HCT116 (cell line): ENCODE measurements at places on chromosomes 6 and 20. TPM values are rescaled to one million over a fixed set of nuclear protein-coding genes. Genes with fewer than 3 reads are reported as not detected.

DNA sequence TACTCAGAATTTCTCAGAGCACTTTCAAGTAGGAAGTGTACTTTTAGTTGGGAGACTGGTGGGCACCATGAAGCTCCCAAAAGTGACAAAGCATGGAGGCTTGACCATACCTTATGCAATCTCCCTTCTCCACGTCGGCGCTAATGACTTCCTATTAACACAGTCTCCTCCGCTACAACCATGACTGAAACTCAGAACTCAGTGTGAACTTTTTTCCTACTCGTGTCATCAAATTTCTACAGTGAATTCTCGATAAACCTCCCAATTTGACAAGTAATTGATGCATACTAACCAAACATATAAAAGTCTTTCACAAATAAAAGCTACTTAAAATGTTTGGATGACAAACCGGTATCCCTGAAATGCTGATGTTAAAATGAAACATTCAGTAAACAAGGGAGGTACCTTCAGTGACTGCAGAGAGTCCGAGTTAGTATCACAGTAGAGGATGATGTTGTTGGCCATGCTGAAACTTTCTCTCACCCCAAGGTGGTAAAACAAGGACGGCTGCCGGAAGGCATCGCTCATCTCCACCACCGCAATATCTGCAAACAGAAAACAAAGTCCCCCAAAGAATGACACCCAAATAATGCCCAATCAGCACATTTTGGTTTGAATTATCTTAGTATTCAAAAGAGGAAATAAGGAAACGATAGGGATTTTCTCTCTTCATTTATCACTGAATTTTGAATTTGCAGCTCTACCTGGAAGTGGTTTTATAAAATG is 72.1 kb downstream of the MAP3K5 start:
- DNase-seq: no peak

- no peak for DNase-seq
These were observed 6.8 kb upstream of the KIAA1755 start for GRCh38 chr20:38267296-38267695.

Gene SLC22A23
- total RNA-seq: 11.5 TPM

Gene TNFAIP3
- total RNA-seq: 4.4 TPM

Gene KIFC1
- 84.7 TPM for total RNA-seq

DNA sequence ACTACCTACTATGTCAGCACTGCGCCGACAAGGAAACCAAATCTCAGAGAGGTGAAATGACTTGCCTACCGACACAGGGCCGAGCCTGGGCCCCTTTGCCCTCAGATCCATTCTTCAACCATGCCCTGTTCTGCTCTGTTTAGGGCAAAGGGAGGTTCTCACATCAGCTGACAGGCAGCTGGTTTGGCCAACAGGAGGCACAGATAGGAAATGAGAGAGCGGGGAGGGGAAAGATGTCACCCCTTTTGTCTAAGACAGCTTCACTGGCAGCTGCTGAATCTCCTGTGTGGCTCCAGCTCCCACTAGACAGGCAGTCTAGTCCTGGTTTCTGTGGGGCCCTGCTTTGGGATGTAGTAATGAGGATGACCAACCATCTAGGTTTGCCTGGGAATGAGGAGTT is 158.7 kb downstream of the TMEM200A start:
- DNase-seq: no peak

DNA sequence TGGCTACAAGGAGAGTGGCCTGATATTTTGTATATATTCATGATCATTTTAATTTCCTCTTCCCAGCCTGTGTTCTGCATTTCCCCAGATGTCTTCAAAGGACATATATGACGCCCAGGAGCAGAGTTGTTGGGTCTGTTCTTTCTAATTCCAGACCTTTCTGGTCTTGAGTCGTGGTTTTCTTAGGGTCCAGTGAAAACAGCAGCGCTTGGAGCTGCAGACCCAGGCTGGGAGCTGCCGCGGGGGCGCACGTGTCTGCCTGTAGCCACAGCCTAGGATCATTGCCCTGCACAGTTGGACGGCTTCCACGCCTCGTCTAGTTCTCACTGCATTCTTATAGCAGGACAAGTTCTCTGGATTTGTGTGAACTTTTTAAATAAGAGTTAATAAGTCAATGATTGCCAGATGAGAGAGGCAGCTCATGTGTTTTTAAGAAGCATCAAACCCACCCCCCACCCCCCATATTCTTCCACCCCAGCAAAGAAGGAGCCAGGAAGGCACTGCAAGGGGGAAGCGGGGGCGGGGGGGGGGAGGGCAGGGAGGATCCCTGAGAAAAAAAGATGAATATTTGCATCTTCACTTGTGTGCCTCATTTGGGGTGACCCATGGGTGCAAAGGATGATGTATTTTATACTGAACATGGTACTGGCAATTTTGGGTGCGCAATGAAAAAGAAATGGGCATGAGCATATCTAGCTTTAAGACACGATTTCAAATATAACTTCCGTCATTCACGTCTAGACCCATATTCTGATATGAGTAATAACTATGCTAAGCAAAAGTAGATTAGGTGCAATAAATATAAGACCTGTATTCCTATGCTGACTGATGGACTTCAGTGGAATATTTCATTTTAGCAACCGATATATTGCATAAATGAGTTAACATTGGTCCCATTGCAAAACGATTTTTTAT is 160.0 kb downstream of the TBXT start:
- DNase-seq: no peak

Gene SPINT3
- not detected for total RNA-seq
